ENCODE measurements at places on chromosomes 4 and X.

- DNase-seq: no peak
These were observed 18.6 kb downstream of the TBCK start for GRCh38 chr4:106297245-106298035.

DNA sequence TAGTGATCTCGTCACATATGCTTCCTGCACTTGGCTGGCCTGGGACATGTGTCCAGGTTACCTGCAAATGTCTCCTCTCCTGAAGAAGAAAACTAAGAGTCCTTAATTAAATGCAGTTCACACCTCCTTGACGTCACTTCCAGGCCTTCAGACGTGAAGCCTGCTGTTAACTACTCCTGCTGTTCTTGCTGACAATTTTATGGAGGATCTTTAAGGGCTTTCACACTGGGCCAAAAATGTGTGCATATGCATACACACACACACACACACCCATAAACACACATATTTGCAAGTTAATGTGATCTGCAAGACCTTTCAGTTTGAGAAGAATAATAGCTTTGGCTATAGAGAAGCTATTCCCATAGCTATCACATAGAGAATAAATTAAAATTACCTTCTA is 267.9 kb downstream of the AFF2 start:
- DNase-seq: no peak

- peak; percentile 33 for DNase-seq
These were observed 514.2 kb upstream of the DIPK2B start for GRCh38 chrX:45714866-45715265.

- DNase-seq: no peak
These were observed 137.4 kb upstream of the STIM2 start for GRCh38 chr4:26723216-26723615.

- no peak for DNase-seq
These were observed 529.1 kb upstream of the INTU start for GRCh38 chr4:127103681-127104115.

GRCh38 chr4:153469031-153469430 is 2.9 kb downstream of the TMEM131L start:
- no peak for DNase-seq

- DNase-seq: no peak
These were observed 392.6 kb upstream of the EPHA5 start for GRCh38 chr4:66062921-66063320.

- DNase-seq: no peak
These were observed 3.4 kb upstream of the CPLX1 start for GRCh38 chr4:829291-829690.

DNA sequence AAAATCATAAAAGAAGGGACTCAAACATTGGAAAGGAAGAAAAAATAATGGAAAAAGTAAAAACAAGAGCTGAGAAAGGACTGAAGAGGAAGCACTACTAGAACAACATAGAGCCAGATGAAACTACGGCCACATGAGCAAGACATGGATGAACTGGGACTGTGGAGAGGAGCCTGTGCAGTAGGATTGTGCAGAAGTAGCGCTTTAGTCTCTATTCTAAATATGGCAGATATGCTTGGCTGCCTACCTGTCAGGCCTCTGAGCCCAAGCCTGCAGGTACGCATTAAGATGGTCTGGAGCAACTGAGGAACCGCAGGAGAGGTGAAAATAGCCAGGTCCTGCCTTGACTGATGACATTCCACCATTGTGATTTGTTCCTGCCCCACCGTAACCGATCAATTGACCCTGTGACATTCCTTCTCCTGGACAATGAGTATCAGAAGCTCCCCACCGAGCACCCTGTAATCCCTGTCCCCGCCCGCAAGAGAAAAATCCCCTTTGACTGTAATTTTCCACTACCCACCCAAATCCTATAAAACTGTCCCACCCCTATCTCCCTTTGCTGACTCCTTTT is 154.3 kb downstream of the CAMK2D start:
- DNase-seq: no peak

GRCh38 chr4:152892974-152893373 is 43.1 kb upstream of the FHDC1 start:
- DNase-seq: no peak

- no peak for DNase-seq
These were observed 22.1 kb upstream of the CBR4 start for GRCh38 chr4:169032194-169032593.

DNA sequence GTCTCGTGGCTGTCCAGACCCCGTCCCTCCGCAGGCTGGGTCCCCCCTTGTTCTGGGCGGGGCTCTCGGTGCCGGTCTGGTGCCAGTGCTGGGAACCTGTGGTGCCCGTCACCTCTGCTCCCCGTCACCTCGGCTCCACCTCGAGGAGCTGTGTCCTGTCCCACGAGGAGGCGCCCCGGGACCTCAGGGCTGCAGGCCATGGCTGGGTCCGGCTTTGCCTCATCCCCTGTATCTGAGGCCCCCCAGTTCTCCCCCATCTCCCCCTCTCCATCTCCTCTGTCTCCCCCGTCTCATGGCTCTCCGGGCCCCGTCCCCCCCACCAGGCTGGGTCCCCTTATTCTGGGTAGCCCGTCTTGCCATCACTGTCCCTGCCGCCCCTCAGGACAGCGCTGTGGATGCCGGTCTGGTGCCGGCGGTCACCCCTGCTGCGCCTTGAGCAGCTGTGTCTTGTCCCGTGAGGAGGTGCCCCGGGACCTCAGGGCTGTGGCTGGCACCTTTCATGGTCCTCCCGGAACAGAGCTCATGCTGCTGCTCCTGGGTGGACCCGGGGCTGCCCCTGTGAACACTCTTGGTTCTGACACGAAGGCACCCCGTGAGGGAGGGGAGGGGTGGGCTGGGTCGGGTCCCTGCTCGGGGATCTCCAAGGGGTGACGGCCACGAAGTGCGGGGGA is 13.4 kb upstream of the GTPBP6 start:
- DNase-seq: no peak

DNA sequence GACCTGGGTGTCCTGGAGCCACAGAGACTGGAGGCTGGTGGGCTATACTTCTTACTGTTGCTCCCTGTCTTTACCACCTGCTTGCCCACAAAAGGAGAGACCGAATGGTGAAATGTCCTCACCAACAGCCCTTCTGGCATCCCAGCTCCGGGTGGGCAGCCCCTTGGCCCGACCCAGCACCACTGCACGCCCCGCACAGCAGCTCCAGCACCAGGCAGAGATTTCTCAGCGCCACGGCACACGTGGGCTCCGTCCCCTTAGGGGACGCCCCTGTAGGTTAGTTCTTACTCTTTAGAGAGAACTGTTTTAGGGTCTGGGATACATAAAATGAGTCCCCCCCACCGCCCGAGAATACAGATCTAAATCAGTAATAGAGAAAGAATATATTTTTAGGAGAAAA is 158.4 kb upstream of the MAB21L2 start:
- DNase-seq: no peak

DNA sequence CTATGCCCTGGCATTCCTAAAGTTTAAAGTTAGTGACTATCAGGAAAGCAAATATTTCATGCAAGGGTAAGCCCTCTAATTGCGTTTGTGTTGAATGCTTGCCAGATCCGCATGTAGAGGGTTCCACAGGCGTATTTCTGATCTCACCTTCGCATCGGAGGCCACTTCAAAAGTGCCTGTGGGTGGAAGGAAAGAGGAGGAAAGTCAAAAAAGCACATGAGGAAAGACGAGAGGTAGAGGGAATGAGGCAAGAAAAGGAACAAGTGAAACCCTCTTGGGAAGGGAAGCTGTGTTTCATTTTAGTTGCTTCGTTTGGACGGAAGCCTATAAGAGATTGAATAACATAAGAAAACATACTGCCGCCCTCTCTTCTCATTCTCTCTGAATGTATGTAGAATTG is 628.8 kb downstream of the SPRY1 start:
- no peak for DNase-seq

GRCh38 chr4:36863601-36864000 is 380.9 kb upstream of the NWD2 start:
- DNase-seq: no peak

- peak; percentile 39 for DNase-seq
These were observed 9.2 kb downstream of the WDR1 start for GRCh38 chr4:10107111-10108091.

GRCh38 chrX:1244164-1245076 is 24.2 kb upstream of the CSF2RA start:
- no peak for DNase-seq

- DNase-seq: no peak
These were observed 30.7 kb downstream of the MOSPD2 start for GRCh38 chrX:14903891-14904290.

DNA sequence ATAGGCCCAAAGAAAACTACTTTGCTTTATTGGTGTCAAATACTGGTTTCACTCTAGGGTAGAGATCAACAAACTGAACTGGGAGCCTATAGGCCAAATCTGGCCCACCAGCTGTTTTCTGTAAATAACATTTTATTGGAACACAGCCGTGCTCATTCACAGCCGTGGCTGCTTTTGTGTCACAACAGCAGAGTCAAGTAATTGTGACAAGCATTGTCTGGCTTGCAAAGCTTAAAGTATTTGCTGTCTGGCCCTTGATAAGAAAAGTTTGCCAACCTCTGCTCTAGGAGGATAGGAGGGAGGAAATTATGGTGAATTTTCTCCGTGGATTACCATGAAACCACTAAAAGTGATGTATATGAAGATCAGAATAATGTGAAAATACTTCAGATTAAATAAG is 53.4 kb downstream of the GPAT3 start:
- DNase-seq: no peak

DNA sequence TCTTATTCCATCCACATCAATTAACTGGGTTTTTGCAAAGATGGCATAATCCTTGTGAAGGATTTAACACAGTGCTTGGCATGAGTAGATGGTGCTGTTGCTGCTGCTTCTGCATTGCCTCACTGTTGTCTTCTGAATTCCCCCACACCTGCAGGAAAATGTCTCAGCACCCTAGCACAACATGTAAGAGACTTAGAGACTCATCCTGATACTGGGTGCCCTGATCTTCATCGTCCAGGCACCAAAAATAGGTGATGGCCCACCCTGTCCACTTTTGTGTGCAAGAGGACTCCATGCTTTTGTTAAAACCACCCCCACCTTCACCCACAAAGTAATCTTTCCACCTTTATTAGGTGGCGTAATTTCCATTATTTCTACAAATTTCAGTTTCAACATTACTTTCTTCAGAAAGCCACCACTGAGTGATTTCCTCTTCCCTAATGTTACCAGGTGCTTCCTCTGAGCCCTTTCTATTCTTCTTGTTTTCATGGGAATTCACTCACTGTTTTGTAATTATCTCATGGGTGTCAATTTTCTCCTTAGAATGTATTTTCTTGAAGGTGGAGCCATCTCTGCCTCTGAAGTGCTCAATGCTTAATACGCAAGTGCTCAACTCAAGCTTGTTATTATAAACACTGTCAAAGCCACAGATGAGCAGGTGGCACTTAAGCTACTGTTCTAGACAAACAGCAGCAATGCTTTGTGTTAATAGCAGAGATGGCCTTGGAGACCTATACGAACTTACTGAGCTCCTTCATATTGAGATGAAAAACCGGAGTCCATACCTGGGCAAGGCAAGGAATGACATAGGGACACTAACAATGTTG is 89.5 kb downstream of the HS3ST1 start:
- no peak for DNase-seq

GRCh38 chr4:120443116-120443515 is 376.5 kb upstream of the MAD2L1 start:
- no peak for DNase-seq

GRCh38 chr4:112704991-112705845 is 68.3 kb downstream of the LARP7 start:
- peak; percentile 67 for DNase-seq

DNA sequence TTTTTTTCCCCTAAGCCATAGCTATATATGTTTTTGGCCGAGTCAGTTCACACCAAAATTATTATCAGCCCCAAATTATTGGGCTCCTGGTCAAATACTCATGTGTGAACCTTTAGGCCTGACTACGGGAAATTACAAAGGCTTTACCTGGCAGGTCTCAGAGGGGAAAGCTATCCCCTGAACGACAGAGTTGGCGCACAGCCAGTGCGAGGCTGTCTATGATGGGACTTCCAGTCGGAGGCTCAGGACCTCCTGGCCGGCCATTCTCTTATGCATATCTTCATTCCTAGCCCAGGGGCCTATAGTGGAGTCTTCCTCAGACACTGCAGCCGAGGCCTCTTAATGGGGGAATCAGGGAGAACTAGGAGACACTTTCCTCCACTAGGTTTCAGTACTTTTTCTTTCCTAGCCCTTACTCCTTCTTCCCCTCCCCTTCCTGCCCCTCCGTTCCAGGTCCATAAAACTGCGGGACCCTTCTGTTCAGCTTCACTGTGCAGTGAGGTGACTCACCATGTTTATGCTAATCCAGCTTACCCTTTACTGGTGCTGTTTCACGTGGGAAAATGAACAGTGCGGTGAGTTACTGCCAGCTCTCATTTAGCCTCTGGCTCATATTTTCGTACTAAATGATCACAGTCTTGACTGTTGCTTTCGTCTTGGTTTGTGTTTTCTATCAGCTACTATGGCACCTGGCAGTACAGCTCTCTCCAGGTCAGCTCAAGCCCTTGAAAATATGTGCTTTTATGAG is 533.9 kb downstream of the FSTL5 start:
- DNase-seq: no peak

- DNase-seq: no peak
These were observed 24.0 kb downstream of the GALNT7 start for GRCh38 chr4:173192375-173193162.

DNA sequence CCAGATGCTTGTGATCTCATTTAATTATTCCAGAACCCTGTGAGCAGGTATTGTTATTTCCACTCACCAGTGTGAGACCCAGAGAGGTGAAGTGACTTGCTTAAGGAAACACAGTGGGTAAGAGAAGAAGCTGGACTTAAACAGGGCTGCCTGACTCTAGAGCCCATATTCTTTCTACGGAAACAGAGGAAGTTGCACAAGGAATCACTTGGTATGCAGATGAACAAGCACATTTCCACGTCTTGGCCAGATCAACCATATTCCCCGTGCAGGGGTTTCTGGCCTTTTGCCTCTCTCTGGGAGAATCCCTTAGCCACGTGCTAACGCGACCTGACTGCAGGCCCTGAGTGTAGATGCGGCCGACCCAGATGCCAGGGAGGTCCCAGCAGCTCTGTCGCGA is 195.5 kb upstream of the ATP6AP2 start:
- DNase-seq: no peak

- DNase-seq: no peak
These were observed 198.7 kb upstream of the NOCT start for GRCh38 chr4:138816875-138817274.

- no peak for DNase-seq
These were observed 277.9 kb downstream of the CFAP299 start for GRCh38 chr4:80613470-80613869.

- no peak for DNase-seq
These were observed 322.1 kb upstream of the NOCT start for GRCh38 chr4:138693526-138693925.

GRCh38 chr4:73544620-73545019 is 63.1 kb downstream of the AFM start:
- no peak for DNase-seq

- peak; percentile 55 for DNase-seq
These were observed 15.2 kb downstream of the HSD17B11 start for GRCh38 chr4:87375719-87376291.

DNA sequence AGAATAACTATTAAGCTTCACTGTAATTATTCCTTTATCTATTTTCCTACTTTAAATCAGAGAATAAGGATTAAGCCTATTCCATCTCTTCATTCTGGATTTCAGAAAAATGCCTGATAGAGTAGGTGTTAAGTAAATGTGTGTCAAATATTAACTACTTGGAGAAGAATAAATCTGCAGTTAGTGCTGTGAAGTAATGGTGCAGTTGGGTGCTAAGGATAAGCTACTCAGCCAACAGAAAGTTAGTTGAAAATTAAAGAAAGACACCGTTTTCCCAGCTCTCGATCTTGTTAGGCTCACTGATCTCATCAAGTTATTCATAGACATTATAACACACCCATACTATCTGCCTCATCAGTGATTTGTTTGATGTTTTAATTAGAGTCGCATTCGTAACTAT is 7.1 kb downstream of the PF4V1 start:
- no peak for DNase-seq

- no peak for DNase-seq
These were observed 15.3 kb upstream of the XPNPEP2 start for GRCh38 chrX:129723511-129723910.
